Esophagus mucosa (tissue), 1 donor: ENCODE measurements at places on chromosomes 5 and 9. TPM values are rescaled to one million over a fixed set of nuclear protein-coding genes. Genes with fewer than 3 reads are reported as not detected.

DNA sequence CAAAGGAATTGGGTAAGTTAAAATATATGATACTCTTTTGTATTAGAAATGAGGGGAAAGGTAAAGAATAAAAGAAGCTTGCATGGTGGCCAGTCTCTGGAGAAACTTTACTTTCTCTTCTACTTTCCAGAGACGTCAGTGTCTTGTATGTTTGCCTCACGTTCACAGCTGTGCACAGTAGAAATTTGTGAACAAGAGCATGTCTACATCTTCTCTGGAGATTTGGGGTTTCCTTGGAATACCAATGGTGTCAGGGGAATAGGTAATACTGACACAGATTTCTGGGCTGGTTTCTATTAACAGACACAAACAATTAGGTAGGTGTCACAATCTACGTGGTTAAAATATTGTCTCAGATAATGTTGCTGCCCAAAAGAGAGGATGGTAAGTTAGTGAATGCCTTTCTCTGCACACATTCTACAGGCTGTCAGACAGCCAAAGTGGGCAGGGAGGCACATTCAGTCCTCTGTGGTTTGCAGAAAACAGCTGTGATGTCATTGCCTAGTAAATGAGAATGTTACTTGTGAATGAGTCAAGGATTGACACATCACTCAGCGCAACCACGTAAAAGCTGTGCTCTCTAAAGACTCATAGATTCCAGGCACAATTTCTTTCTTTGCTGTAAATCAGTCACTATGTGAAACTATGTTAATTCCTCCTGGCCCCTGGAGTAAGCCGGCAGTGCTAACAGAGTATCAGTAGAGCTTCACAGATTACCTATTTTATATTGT lies 397.1 kb downstream of the MAN2A1 start:
- peak; percentile 33 for ATAC-seq

- peak; percentile 61 for ATAC-seq
Observed at GRCh38 chr5:176410486-176411180, 5.7 kb downstream of the CLTB start.

- no peak for ATAC-seq
Observed at GRCh38 chr9:18438951-18439350, 35.0 kb upstream of the ADAMTSL1 start.

DNA sequence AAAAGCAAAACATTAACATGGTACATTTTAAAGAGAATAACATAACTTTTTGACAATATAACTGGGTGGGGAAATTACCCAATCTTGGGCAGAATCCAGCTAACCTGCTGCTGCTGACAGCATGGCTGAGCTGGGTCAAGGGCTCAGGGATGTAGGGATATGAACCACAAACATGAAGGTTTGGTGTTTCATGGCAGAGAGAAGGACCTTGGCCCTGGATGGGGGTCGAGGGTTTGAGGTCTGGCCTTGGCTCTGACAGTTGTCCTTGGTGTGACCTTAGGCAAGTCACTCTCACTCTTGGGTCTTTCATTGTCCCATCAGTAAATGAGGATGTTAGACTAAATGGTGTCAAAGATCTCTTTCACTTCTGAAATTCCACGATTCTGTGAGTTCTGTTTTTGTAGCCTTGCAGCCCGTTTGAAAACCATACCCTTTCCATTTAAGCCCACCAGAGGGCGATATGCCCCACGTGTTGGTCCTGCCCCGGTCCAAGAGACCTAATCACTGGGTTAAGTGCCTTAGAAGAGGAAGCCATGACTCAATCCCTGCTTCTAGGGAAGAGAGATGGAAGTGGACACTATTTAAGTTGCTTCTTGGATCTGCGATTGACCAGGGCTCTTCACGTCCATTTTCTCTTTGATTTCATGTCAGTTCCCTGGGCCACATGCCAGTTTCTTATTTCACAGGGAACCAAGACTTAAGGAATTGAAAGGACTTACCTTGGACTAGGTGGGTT lies 56.8 kb upstream of the TEX48 start:
- ATAC-seq: peak; percentile 93

GSN gene
- 270 TPM for total RNA-seq

DNA sequence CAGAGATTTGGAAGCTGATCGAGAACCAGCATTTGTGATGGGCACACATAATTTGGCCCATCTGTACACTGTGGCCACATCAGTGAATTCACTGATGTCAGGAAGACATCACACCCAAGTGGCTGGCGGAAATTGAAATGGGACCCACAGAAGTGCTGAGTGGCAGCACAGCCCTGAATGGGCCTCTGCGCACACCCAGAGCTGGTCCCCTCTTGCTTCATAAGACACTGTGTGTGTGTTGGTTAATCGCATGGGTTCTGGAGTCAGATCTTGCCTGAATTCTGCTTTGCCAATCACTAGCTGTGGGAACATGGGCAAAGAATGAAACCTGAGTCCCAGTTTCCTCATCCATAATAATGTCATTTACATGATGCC lies 72.2 kb downstream of the PCSK5 start:
- ATAC-seq: no peak
